ENCODE measurements at places on chromosomes 6 and 20.

DNA sequence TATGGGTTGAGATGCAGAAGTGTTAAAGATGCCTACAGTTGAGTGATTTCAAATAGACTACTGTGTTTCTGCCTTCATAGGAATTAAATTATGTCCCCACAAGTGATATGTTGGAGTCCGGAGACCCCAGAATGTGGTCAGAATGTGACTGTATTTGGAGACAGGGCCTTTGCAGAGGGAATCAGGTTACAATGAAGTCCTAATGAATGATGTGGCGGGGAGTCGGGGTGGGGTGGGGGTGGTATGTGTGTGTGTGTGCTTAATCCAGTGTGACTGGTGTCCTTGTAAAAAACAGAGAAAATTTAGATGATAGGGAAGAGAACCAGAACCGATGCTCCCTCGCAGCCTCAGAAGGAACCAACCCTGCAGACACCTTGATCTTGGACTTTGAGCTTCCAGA, 448.2 kb downstream of the QKI start:
- DNase-seq = no peak
- no peak overlapping the region for H3K4me3 ChIP-seq

- H3K36me3 ChIP-seq = no peaks in the 10 kb centered on the region
- no peaks in the 10 kb centered on the region for H3K27me3 ChIP-seq
- no peak overlapping the region for H3K27ac ChIP-seq
- H3K4me3 ChIP-seq = no peak overlapping the region
- no peaks in the 10 kb centered on the region for H3K4me1 ChIP-seq
- DNase-seq = peak; percentile 85
Measured at GRCh38 chr6:53492860-53493634, 51.9 kb downstream of the GCLC start.

GRCh38 chr6:1407499-1407990, 18.2 kb downstream of the FOXF2 start:
- H3K27me3 ChIP-seq = no peaks in the 10 kb centered on the region
- no peak overlapping the region for H3K4me3 ChIP-seq
- no peak for DNase-seq

- no peak for DNase-seq
- no peaks in the 10 kb centered on the region for H3K27me3 ChIP-seq
- H3K36me3 ChIP-seq = no peaks in the 10 kb centered on the region
Measured at GRCh38 chr20:48124960-48125359, 339.7 kb upstream of the SULF2 start.

DNA sequence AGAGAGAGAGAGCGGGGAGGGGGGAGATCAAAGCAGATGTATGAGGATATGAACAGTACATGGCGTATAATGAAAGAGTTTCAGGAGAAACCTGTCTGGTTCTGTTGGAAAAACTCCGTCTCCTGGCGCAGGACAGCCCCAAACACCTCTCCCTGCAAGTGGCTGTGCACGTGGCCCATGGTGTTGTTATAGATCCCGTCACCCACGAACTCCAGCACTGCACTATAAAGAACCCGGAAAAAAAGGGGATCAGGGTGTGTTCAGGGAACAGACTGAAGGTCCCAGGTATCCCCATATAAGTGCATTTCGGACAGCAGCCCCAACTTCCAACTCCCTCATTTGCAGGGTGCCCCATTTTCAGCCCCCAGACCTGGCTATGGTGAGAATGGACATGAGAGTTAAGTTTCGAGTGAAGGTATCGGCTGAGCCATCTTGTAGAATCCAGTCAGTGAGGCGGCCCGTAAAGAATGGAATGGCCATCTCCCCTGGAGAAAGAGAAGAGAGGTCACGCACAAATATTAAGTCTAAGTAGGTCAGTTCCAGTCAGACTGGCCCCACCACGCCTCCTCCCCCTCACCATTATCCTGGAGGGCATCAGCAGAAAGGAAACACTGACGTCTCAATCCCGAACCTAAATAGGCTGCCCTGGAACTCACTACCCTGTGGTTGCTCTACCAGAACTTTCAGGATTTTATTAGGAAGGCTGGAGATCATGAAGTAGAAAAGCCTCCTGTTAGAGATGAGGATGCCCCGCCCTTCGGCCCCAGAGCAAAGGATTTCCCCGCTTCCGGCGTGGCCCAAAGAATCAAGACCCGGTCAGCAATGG, 1.3 kb downstream of the TAP1 start:
- DNase-seq = peak; percentile 76
- H3K27me3 ChIP-seq = peaks cover 37% of the 10 kb centered on the region
- H3K4me3 ChIP-seq = peak overlapping the region; percentile 40

DNA sequence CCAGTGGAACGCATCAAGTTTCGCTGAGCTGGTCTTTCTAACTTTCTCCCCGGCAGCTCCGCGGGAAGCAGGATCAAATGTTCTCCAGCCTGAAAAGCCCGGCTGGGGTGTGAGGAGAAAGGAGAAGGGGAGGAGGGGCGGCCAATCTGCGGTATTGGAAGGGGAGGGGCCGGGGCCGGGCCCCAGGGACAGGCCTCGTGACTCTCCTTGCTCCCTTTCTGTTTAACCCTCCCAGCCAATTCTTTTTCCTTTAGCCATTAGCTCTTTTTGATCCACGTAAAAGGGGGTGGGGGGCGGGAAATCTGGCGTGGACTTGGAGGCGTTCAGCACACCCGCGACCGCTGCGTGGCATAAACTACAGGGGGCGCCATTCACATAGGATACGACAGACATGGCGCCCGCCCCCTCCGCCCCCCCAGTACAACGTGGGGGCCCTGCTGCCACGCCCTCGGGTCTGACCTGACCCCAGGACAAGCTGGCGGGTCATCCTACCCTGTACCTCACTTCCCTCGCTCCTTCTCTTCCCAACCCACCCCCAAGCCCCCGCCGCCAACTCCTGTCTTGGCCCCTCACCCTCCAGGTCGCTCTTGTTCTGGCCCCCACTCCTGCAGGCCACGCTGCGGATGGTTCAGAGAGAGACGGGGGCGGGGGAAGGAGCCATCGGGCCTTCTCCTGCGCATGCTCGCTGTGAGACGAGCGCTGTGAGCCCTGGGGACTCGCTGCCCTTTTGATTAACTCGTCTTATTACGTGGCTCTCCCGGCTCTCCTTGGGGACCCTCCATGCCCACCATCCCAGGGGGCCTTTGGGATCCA, 7.8 kb upstream of the MDGA1 start:
- peaks cover 3% of the 10 kb centered on the region for H3K4me1 ChIP-seq
- H3K36me3 ChIP-seq = no peaks in the 10 kb centered on the region
- peak; percentile 34 for DNase-seq
- peak overlapping the region; percentile 64 for H3K4me3 ChIP-seq

- no peak for DNase-seq
- H3K4me1 ChIP-seq = peaks cover 4% of the 10 kb centered on the region
- H3K27ac ChIP-seq = no peak overlapping the region
- H3K4me3 ChIP-seq = no peak overlapping the region
- no peaks in the 10 kb centered on the region for H3K36me3 ChIP-seq
- H3K27me3 ChIP-seq = no peaks in the 10 kb centered on the region
Measured at GRCh38 chr20:9225879-9226278, 157.0 kb downstream of the PLCB4 start.

DNA sequence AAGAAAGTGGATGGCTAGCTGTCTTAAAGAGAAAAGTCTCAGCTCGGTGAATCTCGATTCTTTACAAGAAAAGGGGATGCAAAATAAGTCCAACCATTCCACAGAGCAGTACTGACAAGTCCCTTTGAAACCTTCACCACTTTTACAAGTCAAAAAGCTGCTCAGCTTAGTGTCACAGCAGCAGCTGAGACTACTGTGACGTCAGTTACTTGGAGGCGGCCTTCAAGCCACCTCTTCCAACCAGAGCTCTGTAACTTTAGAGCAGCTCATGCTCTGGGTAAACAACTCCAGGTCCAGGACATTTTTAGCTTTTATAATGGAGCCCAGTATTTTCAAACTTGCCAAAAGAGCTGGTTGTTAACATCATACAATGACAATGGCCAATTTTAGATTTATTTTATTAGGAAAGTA, at the start of gene KIAA0408:
Gene KIAA0408 (minus strand): TSS at position 159 of the 411 bp plus-strand sequence. CDS start 5,408 bp downstream, outside the sequence.
- DNase-seq = peak; percentile 10
- H3K27ac ChIP-seq = no peak within 1 kb of the TSS
- H3K4me3 ChIP-seq = no peak within 1 kb of the TSS
- no peaks in the 10 kb centered on the region for H3K4me1 ChIP-seq

DNA sequence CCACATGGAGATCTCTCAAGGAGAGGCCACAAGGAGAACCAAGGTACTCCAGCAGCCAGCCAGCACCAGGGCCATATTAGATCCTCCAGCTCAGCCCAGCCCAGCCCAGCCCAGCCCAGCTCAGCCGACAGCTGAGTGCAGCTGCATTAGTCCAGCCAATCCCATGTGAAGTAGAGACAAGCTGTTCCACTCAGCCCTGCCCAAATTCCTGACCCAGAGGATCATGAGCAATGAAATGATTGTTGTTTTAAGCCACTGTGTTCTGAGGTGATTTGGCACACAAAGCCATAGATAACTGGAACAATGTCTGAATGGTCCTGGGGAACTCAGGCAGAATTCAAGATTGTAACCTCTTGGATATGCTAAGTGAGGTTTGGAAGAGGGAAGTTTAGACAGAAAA, 59.5 kb upstream of the BMP2 start:
- H3K36me3 ChIP-seq = no peaks in the 10 kb centered on the region
- no peak overlapping the region for H3K4me3 ChIP-seq
- H3K27me3 ChIP-seq = no peaks in the 10 kb centered on the region
- DNase-seq = no peak
- H3K27ac ChIP-seq = no peak overlapping the region
